ENCODE measurements at places on chromosomes 6 and 20.

- DNase-seq, result no peak
These were observed 68.1 kb upstream of the TXNDC5 start for GRCh38 chr6:7978736-7979135.

DNA sequence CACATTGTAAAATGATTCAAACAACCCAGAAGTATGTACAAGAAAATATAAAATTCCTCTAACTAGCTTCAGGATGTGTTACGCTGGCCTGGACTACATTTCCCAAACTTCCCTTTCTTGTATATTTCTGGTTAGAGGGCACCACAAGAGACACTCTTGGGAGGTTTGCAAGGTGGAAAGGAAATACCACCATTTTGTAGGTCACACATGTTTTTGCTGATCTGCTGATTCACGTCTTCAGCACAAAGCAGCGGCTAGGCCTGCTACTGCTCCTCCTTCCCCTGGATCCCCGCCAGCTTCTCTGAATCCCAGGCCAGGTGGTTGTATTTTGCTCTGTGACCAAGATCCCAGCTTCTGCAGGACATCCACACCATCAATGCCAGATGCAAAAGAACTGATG lies 104.2 kb downstream of the AGPAT4 start:
- DNase-seq, result no peak

DNA sequence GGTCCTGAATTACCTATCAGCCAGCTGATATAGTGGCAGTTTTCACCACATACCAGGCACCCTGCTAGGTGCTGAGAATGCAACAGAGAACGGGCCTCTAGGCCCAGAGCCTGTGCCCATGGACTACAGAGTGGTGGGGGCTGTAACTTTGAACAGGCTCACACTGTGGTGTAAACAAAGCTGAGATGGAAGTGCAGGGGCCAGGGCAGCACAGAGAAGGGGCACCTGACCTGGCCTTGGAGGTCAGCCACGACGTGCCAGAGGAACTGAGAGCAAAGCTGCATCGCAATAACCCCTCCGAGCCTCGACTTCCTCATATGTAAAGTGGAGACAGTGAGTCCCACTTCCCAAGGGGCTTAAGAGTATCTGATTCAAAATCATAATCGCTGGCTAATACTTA lies 105.8 kb downstream of the MAFB start:
- no peak for DNase-seq

DNA sequence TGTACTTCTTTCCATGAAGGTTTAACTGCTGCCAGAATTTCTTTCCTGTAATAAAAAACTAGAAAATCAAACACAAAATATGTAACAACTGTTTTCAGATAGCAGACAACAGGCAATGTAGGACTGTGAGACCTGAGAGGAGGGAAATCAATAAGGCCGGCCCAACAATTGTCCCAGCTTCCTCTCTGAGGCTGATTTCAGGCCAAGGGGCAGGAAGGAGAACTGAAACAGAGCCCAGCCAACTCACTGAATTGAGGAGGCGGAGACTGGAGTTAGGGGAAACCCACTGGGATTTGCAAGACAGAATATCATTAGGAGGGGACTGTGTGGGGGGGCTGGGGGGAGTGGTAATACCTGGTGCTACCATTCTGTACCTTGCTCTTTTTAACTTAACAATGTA lies 42.2 kb downstream of the FLRT3 start:
- DNase-seq, result no peak

- no peak for DNase-seq
These were observed 102.5 kb downstream of the CD24 start for GRCh38 chr6:106872049-106872448.

DNA sequence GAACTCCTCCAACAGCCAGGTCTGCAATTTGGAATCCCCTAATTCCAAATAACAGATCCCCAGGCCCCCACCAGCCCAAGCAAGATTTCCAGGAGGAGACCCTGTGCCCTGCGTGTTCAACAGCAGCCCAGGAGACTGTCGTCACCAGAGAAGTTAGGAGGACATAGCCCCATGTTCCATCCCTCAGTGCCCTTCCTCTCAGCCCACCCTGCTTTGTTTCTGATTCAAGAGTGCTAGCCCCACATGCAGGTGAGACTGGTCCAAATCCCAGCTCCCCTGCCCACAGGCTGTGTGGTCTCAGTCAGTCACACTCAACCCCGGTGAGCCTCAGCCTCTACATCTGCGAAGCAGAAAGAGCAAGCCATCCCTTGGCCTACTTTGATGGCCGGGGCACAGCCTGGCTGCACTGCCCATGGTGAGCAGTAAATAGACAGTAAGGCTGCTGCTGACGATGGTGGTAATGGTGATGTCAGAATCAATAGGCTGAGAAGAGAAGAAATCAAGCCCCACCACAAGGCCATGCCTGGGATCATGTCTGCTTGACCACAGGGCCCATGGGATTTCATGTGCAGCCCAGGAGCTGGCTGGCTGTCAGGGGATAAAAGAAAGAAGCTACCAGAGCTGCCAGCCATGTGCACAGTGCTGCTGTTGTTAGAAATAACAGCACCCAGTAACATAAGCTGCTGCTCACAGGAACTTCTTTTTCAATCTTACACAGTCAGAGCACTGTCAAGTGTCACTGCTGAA lies 51.5 kb upstream of the NXT1 start:
- no peak for DNase-seq

- DNase-seq, result no peak
These were observed 3.9 kb upstream of the NECAB3 start for GRCh38 chr20:33677991-33678702.

- DNase-seq, result peak; percentile 94
These were observed 78.7 kb upstream of the BTN3A2 start for GRCh38 chr6:26286168-26286877.

Measured in erythroblast (primary cell).